ENCODE measurements at places on chromosomes 6 and 20. TPM values are rescaled to one million over a fixed set of nuclear protein-coding genes. Genes with fewer than 3 reads are reported as not detected.

MRPS10 gene
- total RNA-seq, result 22.5 TPM

DOK5 gene
- total RNA-seq, result 6.1 TPM

MTHFD1L gene
- total RNA-seq, result 53.4 TPM

SLC52A3 gene
- total RNA-seq, result 1.1 TPM

MAP3K4 gene
- total RNA-seq, result 34.3 TPM

VSX1 gene
- total RNA-seq, result not detected
